Cerebellar nuclear complex (tissue), 1 donor: ENCODE measurements at places on chromosomes 16 and 17.

GRCh38 chr17:39073916-39074315 is 77.5 kb downstream of the PLXDC1 start:
- no peak for DNase-seq

- no peak for DNase-seq
Measured at GRCh38 chr17:49575679-49576087, at the start of gene NXPH3. TSS of gene NXPH3 (plus strand) at chr17:49575871. CDS start at chr17:49576220, 349 bp downstream.

DNA sequence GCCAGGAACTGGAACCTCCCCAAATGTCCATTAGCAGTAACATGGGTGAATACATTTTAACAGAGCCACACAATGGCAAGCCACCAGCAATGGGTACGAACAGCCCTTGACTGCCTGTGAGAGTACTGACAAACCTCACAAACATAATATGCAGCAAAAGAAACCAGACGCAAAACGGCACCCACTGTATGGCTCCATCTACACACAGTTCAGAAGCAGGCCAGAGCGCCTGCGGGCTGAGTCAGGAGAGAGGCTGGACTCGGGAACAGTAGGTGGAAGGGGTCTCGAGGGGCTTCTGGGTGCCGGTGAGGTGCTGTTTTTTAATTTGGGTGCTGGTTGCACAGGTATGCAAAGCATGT is 77.4 kb upstream of the TOB1 start:
- no peak for DNase-seq

- no peak for DNase-seq
Measured at GRCh38 chr17:14454746-14455145, 153.9 kb downstream of the HS3ST3B1 start.

DNA sequence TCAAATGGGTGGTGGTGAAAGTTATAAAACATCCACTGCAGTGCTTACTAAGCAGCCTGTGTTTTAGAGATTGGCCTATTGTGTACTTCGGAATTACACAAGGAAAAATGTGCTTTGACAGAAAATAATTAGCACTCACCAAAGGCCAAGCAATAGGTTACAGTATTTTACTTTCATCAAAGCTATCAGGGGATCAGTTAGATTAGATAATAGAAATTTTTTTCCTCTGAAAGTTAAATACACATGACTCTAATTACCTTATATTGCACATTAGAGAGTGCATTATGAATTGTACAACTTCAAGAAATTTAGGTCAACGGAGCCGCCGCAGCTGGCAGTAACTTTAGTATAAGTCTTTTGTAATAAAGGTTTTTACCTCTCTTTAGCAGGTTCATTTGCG is 232.6 kb downstream of the FTO start:
- DNase-seq, result no peak

GRCh38 chr17:77383613-77384608 is 243.1 kb downstream of the SEC14L1 start:
- no peak for DNase-seq

- no peak for DNase-seq
Measured at GRCh38 chr16:77856438-77857160, 68.2 kb downstream of the VAT1L start.

GRCh38 chr17:51611585-51611984 is 351.2 kb downstream of the UTP18 start:
- DNase-seq, result no peak

GRCh38 chr17:81119223-81120148 is 45.8 kb upstream of the PVALEF start:
- no peak for DNase-seq
